ENCODE measurements at places on chromosomes 5 and 9.

DNA sequence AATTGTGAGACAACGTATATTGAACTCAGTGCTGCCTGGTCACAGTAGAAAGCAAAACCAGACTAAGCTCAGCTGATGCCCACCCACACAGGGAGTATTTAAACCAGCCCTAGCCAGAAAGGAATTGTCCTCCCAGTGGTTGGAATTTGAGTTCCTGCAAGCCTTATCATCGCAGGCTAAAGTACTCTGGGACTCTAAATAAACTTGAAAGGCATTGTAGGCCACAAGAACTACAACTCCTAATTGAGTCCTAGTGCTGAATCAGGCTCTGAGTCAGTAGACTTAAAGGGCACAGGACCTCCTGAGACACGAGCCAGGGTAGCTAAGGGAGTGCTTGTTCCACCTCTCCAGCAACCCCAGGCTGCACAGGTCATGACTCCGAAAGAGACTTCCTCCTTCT is 171.4 kb downstream of the MCTP1 start:
- DNase-seq = no peak

DNA sequence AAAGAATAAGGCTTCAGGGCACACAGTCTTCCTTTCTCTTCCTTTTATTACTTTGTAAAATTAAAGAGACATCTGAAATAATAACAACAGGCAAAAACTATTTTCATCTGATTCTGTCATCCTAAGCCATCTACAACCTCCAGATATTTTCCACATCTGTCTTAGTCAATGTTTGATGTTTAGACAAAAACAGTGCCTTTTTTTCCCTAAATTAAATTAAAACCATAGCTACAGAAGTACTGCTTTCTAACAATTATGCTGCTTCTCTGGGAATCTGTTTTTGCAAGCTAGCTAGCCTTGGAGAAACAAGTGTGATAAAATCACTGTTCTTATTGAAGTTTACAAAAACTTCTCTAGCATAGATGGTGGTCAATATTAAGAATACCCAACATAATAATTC is 95.4 kb downstream of the KIAA0825 start:
- DNase-seq = no peak

- DNase-seq = no peak
Observed at GRCh38 chr5:159071382-159071781, 28.3 kb downstream of the EBF1 start.

DNA sequence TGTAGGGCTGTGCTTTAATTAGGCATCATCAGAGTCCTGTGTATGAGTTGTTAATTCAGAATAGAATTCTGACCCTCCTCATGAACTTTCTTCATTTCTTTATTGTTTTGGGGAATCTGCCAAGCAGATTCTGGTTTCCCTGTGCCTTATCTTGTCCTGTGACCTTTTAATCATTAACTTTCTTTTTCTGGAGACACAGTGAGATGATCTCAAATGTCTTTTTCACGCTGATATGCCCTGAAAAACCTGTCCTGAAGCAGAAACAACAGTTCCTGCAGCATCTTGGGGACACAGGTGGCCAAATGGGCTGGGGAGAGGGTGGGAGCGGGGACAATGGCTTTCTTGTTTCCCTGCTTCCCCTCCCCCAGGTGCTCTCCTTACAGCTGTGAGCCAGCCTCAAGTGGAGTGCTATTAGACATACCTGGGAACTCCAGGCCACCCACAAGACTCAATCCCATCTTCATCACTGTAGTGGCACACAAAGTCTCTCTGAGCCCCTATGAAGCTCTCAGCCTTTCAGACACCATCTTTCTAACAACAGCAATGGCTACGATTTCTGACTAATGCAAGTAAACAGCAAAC is 213.8 kb downstream of the ATP10B start:
- DNase-seq = no peak

- no peak for DNase-seq
Observed at GRCh38 chr5:154642499-154643245, 112.5 kb upstream of the LARP1 start.

- DNase-seq = no peak
Observed at GRCh38 chr9:5452286-5452609, 1.9 kb downstream of the CD274 start.

DNA sequence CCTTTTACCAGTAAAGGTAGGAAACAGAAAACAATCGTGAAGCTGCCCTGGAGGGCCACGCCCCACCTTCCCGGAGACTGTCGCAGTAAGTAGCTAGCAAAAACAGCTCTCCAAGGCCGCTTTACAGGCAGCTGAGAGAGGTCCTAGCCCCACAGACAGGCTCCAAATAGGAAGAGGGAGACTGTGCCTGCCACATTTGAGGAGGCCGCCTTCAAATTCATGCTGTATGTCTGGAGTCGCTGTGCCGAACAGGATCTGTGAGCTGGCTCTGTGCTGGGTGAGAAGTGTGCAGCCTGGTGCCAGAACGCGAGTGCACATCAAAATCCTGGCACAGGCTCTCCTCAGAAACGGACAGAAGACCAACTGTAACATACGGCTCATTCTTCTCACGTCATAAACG is 582.2 kb downstream of the CETN3 start:
- no peak for DNase-seq

Data from stimulated activated CD8-positive, alpha-beta memory T cell treated with anti-CD3 and anti-CD28 coated beads, Interleukin-12 subunit alpha, Interleukin-12 subunit beta, amount 100 ng/mL, for 1 hour (primary cell).